ENCODE measurements at places on chromosomes 7 and 10.
A peak's percentile ranks its signal among the peaks of the same experiment; 100 is the strongest.

- no peak for DNase-seq
Observed at GRCh38 chr10:86299562-86299961, 67.0 kb downstream of the GRID1 start.

GRCh38 chr7:38223306-38223705, 45.3 kb downstream of the STARD3NL start:
- DNase-seq = no peak

GRCh38 chr10:78402591-78402990, 368.9 kb downstream of the RPS24 start:
- no peak for DNase-seq

GRCh38 chr10:29142516-29143314, 146.2 kb upstream of the LYZL1 start:
- peak; percentile 28 for DNase-seq

- no peak for DNase-seq
Observed at GRCh38 chr7:48718731-48719378, 205.5 kb upstream of the CDC14C start.

DNA sequence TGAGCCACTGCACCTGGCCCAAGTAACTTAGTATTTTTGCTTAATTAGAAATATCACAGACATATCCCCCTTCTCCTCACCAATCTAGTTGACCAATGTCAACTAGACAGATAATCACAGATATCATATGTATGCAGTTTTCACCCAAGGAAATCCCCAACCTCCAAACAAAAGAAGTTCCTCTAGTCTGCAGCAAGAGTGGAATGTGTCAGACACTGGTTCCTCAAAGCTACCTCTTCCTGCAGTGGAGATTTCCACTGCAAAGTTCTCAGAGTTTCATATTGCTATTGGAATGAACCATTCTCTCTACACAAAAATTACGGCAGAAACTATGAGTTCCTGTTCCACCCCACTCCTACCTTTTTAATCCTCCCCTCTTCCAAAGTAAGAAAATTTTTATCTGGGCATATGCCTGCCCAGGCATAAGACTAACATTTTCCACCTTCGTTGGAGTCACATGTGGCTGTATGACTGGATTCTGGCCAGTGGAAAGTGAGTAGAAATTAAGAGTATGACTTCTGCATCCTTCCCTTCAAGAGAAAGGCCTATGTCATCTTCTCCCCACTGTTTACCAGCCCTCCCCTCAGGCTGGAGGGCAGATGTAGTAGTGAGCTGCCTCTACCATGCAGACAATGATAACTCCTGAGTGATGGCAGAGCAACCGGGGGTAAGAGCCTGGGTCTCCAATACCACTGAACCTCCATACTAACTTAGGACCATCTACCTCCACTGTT, 103.0 kb downstream of the MYOF start:
- DNase-seq = no peak

DNA sequence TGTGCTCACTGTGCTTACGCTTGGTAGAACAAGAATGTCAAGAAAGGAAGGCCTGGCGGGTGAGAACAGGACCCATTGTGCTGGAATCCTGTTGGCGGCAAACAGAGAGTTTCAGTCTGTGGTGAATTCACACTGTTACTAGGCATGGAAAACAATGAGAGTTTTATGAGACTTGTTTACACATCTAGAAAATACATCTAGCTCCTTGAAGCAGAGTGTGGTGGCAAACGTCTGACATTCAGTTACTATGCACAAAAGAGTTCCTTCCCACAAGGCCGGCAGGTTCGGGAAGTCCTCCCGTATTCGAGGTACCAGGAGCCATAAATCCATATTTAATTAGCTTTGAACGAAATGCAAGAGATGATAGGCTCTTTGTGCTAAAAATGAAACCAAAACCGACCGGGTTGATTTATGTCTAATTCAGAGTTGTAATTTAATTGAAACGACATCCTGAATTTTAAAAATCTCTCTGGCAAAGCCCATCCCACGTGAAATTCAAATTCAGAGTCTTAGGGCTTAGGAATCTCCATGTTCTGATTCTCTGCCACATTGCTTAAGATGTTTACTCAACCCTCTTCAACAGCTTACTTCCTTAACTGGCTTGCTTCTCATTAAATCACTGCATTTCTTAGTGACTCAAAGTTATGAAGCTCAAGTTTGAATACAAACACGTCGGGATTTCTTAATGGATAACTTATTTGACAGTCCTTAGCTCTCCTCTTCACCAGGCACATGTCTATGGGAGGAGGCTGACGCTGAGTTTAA, 299.9 kb upstream of the PITRM1 start:
- DNase-seq = no peak

DNA sequence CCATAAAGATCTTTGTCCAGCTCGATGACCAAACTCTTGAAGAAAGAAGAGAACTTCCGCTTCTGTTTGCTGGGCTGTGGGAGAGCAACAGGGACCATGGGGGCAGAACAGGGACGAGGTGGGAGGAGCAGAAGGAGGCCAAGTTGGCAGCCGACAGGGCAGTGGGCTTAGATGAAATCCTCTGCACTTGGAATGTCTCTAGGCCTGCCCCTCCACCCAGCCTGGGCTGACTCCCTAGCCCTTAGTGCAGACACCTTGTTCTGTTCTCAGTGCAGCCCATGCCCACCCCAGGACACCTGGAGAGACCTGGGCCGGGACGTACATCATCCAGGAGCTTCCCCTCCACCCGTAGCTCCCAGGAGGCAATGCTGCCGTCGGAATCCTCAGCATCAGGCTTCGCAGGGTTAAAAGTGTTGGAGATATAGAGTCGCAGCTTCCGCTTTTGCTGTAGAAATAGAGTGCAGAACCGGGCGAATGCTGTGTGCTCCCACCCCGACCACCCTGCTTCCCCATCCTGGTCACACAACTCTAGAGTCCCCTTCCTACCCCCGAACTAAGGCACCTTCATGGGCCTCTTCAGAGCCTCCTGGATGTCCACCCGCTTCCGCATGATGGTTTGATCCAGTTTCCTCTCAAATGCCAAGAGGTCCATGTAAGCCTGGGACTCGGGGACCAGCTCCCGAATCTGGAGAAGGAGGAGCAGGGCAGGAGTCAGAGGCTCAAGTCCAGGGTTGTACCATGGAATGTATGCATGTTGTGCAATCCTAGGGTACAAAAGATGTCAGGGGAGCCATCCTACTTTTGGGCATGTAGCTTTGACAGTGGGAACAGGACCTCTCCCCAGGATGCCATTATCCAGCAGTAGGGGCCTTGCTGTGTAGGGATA, 6.1 kb downstream of the SMARCD3 start:
- DNase-seq = no peak

DNA sequence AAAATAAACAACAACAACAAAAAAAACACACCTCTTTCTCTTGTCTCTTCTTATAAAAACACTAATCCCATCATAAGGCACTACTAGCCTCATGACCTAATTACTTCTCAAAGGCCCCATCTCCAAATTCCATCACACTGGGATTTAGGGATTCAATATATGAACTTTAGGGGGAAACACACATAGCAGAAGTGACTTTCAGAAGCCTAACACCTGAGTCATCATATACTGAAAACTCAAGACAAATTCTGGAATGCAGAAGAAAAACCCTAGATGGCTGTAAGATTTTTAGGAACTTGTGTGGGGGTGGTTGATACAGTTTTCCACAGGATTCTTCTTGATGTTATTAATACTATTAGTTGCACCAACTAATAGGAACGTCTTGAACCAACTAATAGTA, 33.7 kb upstream of the CSTF2T start:
- no peak for DNase-seq

GRCh38 chr7:87806150-87806549, 70.0 kb downstream of the SLC25A40 start:
- DNase-seq = no peak
